Astrocyte (in vitro differentiated cells and primary cell): ENCODE measurements at places on chromosomes 11 and 22. TPM values are rescaled to one million over a fixed set of nuclear protein-coding genes. Genes with fewer than 3 reads are reported as not detected.

The CLCF1 gene
- total RNA-seq = 17.4 and 17.6 TPM in 2 replicates

The SEPTIN5 gene
- 7.3 and 8.6 TPM in 2 replicates for total RNA-seq

DNA sequence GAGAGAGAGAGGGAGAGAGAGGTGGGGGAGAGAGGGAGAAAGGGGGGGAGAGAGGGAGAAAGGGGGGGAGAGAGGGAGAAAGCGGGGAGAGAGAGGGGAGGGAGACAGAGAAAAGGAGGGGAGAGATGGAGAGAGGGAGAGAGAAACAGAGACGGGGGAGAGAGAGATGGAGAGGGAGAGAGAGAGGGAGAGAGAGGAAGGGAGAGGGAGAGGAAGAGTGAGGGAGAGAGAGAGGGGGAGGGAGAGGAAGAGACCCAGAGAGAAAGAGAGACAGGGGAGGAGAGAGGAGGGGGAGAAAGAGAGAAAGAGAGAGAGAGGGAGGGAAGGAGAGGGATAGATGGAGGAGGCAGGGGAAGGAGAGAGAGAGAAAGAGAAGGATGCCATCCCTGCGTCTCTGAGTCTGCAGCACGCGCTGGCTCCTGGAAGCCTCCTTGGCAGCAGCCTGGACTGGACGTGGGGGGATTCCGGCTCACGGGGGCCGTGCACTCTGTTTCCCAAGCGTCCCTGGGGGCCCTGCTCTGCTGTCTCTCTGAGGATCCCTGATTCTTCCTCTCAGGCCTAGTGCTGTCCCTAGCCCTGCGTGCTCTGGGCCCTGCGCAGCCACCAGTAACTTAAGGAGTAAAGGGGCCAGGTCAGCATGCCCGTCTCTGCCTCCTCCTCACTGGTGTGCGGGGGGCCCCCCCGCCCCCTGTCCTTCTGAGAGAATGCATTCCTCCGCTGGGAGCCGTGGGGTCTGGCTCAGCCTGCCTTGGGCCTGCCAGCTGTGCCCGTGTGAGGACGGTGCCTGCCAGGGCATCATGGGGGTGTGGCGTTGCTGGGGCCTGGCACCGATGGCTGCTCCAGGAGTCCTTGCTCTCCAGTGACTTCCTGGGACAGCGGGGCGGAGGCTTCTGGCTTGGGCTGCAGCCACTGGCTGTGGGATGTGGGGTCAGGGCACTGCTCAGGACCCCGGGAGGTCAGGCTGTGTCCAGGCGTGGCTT is 429.5 kb downstream of the TBC1D22A start:
- no peak for DNase-seq
- no peaks in the 10 kb centered on the region for H3K4me1 ChIP-seq
- no peaks in the 10 kb centered on the region for H3K36me3 ChIP-seq
- H3K27ac ChIP-seq = no peak overlapping the region
- H3K4me3 ChIP-seq = no peak overlapping the region

- no peaks in the 10 kb centered on the region for H3K36me3 ChIP-seq
- no peak overlapping the region for H3K4me3 ChIP-seq
- H3K4me1 ChIP-seq = peaks cover 6% of the 10 kb centered on the region
- DNase-seq = peak; percentile 53
- H3K27ac ChIP-seq = no peak overlapping the region
Observed at GRCh38 chr11:84899740-84900139, 727.4 kb downstream of the DLG2 start.

DNA sequence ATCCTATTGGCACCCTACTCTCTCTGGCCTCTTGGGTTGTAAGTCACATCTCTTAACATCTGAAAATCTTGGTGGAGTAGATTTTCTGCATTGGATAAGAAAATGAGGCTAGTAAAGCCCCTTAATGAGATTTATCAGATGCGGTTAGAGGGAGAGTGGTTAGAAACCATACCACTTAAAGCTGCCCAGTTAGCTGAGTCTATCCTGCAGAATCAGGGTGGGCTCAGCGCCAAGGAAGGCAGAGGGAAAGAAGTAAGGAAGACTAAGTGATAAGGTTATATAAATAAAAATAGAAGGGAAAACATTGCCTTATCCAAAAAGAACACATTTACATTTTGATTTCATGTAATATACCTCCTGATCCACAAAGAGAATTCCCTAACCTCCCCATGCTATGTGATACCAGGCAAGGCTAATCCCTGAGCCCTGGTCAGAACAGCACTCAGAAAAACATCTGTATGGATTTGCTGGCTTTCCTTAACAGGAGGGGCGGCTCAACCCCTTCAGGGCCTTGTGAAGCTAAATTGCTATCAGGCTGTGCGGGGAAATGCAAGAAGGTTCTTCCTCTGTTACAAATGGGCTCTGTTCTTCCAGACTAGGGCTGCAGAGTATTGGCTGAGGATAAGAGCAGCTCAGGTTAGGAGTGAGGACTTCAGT is 101.7 kb downstream of the SNX19 start:
- no peaks in the 10 kb centered on the region for H3K36me3 ChIP-seq
- DNase-seq = no peak
- no peaks in the 10 kb centered on the region for H3K27me3 ChIP-seq
- no peak overlapping the region for H3K27ac ChIP-seq
- no peaks in the 10 kb centered on the region for H3K4me1 ChIP-seq

- no peaks in the 10 kb centered on the region for H3K36me3 ChIP-seq
- peaks cover 2% of the 10 kb centered on the region for H3K27me3 ChIP-seq
- DNase-seq = no peak
- H3K4me3 ChIP-seq = no peak overlapping the region
- no peaks in the 10 kb centered on the region for H3K4me1 ChIP-seq
Observed at GRCh38 chr11:62193952-62194351, 3.9 kb downstream of the SCGB1D1 start.

DNA sequence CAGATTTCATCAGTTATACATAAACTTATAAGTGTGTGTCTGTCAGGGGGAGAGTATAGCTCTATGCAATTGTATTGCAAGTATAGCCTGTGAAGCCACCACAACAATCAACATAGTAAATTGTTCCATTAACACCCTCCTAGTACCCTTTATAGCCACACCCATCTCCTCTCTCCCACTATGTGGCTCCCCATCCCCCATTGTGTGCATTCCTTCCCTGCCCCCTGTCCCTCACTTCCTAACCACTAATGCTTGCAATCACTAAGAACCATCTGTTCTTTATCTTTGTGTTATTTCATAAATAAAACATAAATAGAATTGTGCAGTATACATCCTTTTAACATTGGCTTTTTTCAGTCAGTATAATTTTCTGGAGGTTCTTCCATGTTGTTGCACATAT is 83.1 kb upstream of the SLC5A12 start:
- H3K4me1 ChIP-seq = no peaks in the 10 kb centered on the region
- no peak overlapping the region for H3K27ac ChIP-seq
- no peak for DNase-seq
- no peaks in the 10 kb centered on the region for H3K27me3 ChIP-seq

DNA sequence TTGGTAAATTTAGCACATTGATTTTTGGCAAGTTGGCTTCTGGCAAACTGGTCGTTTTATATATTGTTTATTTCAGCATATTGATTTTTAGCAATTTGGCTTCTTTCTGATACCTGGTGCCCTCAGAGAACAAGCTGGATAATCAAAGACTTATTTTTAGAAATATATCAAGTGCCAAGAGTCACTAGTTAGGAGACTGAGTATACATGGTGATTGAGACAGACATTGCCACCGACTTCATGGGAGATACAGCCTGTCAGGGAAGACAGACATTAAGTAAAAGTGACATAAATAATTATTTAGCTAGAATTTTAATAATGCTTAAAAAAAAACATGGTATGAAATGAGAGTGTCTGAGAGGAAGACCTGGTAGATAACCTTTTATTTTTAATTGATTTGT is 242.3 kb upstream of the MTNR1B start:
- H3K4me3 ChIP-seq = no peak overlapping the region
- no peaks in the 10 kb centered on the region for H3K4me1 ChIP-seq
- H3K36me3 ChIP-seq = no peaks in the 10 kb centered on the region
- no peak overlapping the region for H3K27ac ChIP-seq

DNA sequence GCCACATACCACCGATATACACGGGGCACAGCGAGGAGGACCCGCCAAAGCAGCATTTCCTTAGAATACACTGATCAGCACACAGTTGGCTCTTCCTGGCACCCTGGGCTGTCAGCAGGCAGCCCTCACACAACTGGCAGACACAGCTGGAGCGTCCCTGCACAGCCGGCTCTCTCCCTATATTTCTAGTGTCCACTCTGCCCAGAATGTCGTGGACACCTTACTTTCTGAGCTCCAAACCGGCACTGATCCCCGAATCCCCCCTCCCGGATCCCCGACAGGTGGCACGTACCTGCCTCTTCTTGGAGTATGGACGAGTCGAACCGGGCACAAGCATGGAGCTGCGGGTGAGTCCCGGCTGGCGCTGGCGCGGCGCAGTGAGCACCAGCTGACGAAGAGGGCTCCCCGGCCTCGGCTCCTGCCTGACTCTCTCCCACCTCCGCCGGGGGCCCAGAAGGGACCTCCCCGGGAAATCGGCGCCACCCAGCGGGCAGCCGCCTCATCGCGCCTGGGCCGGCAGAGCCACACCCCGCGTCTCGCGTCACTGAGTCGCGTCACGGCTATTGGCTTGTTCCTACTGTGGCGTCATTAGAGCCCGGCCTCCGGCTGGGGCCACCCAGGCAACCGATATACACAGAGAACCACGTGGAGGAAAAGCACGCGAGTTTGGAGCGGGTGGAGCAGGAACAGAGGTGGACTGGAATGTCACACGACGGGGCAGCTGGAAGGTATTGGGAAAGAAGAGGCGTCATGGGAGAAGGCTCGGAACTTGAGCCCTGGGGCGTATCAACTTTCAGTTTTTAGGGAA is at the start of gene USP2:
Gene USP2, minus strand, starts transcription at position 510 of the 808 bp plus-strand sequence. CDS start 8,210 bp downstream, outside the sequence.
- H3K36me3 ChIP-seq = no peaks in the 10 kb centered on the region
- H3K4me3 ChIP-seq = peak within 1 kb of the TSS; percentile 60
- peaks cover 15% of the 10 kb centered on the region for H3K4me1 ChIP-seq
- H3K27me3 ChIP-seq = peaks cover 9% of the 10 kb centered on the region
- H3K27ac ChIP-seq = peak within 1 kb of the TSS; percentile 43
- DNase-seq = peak; percentile 89

DNA sequence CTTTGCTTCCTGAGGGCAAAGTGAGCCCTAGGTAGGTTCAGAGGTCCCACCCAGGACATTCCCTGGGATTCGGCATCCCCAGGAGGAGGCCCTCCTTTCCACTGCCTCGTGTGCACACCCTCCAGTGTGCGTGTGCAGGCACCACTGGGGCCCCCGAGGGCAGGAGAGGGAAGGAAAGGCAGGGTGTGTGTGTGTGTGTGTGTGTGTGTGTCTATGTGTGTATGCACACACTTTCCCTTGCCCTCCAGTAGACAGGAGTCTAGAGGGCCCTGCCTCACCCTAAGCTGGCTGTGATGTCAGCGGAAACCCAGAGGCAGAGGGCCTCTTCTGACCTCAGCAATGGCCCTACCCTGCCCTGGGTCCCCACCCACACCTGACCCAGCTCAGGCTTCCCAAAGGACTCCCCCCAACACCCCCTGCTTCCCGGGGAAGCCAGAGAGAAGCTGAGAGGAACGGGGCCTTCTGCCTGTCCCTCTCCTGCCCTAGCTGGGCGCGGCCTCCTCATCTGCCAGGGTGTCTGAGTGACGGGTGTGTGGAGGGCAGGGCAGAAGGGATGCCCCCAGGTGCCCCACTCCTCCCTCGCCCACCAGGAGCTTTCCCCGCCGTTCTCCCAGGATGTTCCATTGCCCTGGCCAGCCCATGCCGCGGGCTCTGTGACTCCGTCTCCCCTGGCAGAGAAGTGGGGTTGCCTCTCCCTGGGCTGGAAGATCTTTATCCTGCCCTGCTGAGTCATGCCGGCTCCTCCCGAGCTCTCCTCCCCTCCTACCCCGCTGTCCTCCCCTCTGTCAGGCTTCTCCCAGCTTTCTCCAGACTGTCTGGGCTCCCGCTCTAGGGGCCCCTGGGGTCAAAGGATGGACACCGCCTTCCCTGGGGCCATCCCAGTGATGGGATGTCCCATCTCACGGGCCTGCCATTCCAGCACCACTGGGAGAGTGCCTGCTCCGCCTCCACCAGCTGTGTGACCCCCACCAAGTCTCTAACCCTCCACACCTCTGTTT is 6.0 kb upstream of the CLCF1 start:
- peaks cover 32% of the 10 kb centered on the region for H3K4me1 ChIP-seq
- H3K4me3 ChIP-seq = no peak overlapping the region
- no peak overlapping the region for H3K27ac ChIP-seq
- no peaks in the 10 kb centered on the region for H3K27me3 ChIP-seq

GRCh38 chr11:8207080-8208000 is 38.5 kb upstream of the RIC3 start:
- H3K36me3 ChIP-seq = no peaks in the 10 kb centered on the region
- peak; percentile 41 for DNase-seq
- peaks cover 15% of the 10 kb centered on the region for H3K4me1 ChIP-seq
- no peaks in the 10 kb centered on the region for H3K27me3 ChIP-seq

DNA sequence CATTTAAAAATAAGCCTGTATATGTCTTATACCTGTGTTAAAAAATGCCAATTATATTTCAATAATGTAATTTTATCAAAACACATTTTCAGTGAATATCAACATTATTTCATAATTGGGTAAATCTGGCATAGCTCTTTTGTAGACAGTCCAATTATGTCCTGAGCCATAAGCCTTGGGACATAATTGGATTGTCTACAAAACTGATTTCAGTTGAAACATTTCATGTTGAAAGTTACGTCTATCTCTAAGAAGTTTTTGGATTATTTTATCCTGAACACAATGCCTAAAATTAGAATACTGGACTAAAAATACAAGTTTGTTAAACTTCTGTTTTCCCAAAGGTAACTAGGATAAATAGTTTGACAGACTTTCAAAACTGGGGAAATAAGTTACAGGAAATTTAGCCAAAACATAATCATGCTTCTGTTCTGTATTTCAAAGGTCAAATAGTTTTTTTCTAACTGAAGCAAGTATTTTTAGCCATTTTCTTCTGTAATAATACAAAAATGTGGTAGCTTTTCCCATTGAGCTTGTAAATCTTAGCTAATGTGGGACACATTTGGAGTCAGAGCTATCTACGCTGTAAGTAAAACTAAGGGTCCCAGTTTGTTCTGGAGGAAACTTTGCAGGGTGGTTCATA is 100.7 kb upstream of the BIRC3 start:
- peaks cover 25% of the 10 kb centered on the region for H3K36me3 ChIP-seq
- no peak for DNase-seq
- peaks cover 16% of the 10 kb centered on the region for H3K4me1 ChIP-seq

DNA sequence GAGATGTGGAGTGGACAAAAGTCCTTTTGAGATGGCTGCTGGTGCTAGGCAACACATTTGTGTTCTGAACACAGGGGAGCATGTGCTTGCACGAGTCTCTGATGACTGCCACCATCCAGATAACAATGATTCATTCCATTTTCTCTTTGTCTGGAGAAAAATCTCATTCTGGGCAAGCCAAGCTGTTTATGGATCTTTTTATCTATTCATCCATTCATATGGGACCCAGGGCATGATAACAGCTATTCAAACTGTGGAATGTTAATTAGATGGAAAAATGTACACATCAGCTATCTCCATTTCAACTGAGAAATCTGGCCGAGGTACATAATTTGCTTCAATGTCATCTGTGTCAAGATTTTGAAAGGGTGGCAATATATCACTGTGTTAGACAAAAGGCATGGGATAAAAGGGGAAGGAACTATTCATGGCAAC is 117.5 kb upstream of the ZBED5 start:
- H3K27ac ChIP-seq = no peak overlapping the region
- H3K36me3 ChIP-seq = no peaks in the 10 kb centered on the region
- peaks cover 4% of the 10 kb centered on the region for H3K27me3 ChIP-seq
- H3K4me1 ChIP-seq = no peaks in the 10 kb centered on the region
- peak; percentile 3 for DNase-seq
